Fibroblast of skin of right quadriceps (primary cell): ENCODE measurements at places on chromosomes 1 and 21.

DNA sequence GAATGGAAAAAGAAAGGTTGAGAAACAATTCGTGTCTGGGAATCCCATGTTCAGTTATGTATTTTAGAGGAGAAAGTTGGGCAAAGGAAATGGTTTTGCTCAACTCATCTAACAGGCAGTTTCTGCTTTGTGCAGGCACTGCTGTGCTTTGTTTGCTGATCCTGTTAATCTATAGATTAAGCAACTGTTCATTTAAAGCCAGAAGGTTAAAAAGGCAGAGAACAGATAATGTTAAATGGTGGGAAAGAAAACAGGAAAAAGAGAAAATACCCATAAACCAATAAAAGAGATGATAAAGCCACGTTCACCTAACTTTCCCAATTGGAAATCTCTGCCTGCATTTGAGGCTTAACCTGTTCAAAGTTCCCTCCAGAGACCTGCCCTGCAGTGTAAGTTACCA is 70.0 kb downstream of the APP start:
- DNase-seq: no peak

- no peak for DNase-seq
Measured at GRCh38 chr1:116738673-116739370, 15.4 kb upstream of the CD2 start.

- DNase-seq: peak; percentile 22
Measured at GRCh38 chr1:228163007-228163753, 2.4 kb upstream of the IBA57 start.

DNA sequence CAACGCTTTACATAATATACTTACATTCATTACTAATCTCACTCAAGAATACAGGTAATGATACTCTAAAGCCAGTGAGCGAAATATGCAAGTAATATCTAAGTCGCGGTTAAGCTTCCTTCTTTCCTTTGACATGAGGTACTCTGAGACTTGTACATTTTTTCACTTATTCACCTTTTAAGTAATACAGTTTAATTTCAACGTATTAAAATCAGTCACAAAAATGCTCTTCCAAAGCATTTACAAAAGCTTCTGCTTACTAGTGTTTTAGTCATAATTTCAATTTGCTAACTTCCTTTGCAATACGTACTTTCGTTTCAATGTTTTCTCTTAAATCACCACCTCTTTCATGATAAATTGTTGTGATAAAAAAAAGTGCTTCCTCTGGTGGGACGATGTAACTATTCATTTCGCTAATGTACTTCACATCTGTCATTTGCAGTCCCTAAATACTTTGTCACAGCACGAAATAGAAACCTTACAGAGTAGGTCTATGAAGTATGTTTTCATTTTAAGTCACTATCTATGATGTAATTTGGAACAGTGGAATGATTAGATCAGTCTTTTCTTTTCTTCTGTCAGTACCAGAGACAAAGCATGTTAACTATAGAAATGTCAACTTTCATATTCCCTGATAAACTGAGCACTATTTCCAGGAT is 34.0 kb upstream of the ADGRL4 start:
- peak; percentile 10 for DNase-seq

- no peak for DNase-seq
Measured at GRCh38 chr1:233671286-233671685, 57.4 kb downstream of the KCNK1 start.

- DNase-seq: no peak
Measured at GRCh38 chr1:91201176-91201575, 179.3 kb upstream of the ZNF644 start.

DNA sequence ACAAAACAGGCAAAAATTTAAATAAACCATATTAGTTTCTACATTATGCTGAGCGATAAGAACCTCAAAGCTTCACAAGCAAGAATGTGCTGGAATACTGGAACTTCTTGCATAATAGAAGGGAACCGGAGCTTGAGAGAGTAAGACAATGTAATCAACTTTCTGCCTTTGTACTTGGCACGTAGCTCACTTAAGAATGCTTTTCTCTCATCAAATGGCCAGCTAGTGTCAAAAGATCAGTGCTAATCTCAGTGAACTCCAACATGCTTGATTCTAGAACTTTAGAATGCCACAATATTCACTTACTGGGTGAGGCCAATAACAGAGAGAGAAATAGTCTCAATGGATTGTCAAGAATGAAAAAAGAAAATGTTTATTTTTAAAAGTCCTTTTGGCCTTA is 486.1 kb upstream of the LRRC7 start:
- no peak for DNase-seq

DNA sequence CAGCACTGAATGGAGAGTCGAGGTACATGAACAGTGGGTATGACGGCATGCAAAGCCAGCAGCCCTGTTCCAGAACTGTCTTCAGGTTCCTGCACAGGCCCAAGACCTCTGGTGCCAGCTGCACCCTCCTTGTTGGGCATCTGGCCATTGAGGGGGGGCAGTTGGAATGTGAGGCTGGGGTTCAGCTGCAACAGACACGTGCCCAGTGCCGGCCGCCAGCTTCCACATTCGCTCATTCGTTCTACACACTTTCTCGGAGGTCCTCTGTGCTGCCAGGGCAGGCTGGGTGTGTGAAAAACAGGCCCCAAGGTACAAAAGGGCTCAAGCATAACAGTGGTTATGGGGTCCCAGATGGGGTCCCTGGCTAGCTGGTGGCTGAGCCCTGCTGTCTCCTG is 37.9 kb upstream of the SLC19A1 start:
- DNase-seq: no peak
